ENCODE measurements at places on chromosomes 3 and 15.

DNA sequence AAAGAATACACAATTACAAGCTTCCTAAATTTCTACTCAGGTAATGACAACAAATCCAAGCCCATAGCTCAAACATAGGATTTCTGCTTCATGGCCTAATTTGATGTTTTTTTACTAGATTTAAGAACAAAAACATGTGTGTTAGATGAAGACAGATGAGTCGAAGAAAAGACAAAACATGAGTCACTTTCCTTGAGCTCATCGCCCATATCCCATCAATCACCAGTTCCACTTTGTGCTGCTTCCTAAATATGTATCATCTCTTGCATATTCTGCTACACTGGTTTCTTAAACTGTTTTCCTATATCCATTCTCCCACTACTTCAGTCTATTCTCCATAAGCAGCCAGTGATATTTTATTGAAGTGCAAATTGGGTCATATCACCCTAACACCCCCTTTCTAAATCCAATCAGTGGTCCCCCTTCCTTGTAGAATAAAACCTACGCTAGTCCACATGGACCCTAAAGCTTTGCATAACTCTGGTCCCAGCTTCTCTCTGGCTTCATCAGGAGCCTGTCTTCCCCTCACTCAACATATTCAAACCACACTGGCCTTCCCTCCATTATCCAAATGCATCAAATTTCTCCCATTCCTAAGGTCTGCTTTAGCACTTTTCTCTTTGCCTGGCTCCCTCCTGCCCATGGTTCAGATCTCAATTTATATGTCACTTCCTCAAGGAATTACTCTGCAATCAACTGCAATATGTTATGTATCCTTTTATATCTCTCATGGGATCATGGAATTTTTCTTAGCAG, 1033.9 kb downstream of the FHIT start:
- DNase-seq = no peak

GRCh38 chr3:81741216-81741615, 20.2 kb downstream of the GBE1 start:
- DNase-seq = no peak

GRCh38 chr15:26935322-26935721, 35.7 kb upstream of the GABRG3 start:
- DNase-seq = no peak

GRCh38 chr3:115092220-115092791, 54.8 kb downstream of the ZBTB20 start:
- DNase-seq = peak; percentile 38

GRCh38 chr3:195356151-195357086, 85.5 kb upstream of the XXYLT1 start:
- DNase-seq = no peak

DNA sequence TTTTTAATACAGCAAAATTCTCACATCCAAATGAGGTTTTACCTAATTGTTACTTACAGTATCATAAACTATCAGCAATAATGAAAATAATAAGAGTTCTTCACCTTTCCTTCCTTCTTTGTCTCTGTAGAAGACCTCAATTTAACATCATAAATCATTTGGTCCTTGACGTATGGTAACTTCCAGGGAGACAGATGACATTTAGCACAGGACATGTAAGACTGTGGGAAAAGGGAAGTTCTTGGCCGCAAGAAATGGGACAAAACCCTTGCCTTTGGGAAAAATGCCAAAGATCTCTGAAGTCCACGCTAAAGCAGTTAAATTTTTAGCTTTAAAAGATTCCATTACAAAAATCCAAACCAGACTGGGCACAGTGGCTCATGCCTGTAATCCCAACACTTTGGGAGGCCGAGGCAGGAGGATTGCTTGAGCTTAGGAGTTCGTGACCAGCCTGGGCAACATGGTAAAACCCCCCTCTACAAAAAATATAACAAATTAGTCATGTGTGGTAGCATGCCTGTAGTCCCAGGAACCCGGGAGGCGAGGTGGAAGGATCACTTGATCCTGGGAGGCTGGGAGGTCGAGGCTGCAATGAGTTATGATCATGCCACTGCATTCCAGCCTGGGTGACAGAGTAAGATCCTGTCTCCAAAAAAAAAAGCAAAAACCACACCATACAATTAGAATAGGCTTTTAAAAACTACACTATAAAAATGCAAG, 8.8 kb downstream of the PTPN9 start:
- no peak for DNase-seq

DNA sequence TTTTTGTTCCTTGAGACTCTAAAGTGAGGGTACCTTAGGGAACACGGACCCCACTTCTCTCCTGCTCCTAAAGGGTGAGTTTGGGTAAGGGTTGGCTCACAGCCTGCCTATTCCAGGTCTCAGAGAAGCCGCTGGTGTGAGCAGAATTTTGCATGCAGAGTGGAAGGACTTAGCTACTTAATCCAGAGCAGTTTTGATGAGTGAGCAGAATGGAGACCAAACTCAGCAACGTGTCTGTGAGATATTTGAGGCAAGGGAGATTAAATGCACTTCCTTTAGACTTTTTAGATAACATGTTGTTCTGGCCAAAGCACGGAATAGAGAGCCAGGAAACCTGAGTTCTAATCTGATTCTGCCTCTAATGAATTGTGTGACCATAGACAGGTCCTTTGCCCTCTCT, 5.1 kb downstream of the SLC24A1 start:
- no peak for DNase-seq

DNA sequence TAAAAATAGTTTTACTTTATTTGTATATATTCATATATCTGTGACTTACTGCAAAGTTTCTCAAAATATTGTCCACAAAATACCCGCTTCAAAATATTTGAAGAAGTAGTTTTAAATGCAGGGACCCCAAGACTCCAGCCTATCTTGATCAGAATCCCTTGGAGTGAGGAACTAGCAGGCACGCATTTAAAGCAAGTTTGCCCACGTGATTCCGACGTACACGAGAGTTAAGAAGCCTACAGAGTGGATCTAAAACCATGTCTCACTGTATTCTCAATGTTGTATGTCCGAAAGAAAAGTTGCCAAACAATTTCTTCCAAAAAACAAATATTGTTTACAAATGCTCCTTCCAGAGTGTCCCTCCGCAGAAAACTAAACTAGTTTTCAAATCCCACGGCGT, 1.7 kb downstream of the GABRB3 start:
- DNase-seq = no peak

DNA sequence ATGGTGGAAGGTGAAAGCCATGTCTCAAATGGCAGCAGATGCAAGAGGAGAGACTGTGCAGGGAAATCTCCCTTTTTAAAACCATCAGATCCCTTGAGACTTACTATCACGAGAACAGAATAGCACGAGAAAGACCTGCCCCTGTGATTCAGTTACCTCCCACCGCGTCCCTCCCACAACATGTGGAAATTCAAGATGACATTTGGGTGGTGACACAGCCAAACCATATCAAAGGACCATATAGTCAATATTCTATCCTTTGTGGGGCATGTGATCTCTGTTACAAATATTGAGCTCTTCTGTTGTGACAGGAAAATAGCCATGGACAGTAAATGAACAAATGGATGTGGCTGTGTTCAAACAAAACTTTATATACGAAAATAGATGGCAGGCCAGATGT, 77.2 kb upstream of the ACKR4 start:
- no peak for DNase-seq

- no peak for DNase-seq
These were observed at the start of gene PLOD2 for GRCh38 chr3:146160964-146161662. Gene PLOD2 (minus strand): TSS chr3:146161184. CDS start chr3:146160989, 195 bp downstream.

GRCh38 chr15:68464448-68465090, 32.6 kb upstream of the ITGA11 start:
- DNase-seq = no peak

DNA sequence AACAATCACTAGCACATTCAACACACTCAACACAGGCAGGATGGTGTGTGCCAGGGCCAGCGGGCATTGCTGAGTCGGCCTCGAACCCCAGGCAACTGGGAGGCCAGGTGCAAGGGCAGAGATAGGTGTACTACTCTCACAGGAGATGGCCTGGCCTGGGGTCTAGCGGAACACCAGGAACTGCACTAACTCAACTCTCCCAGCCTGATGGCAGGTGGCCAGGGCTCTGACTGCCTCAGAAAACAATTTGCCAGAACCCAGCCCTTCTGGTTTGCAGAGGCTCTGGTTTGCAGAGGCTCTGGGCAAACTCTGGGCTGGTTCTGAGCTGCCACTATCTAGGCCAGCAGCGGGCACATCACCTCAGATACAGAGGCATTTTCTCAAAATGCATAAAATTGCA, 229.2 kb upstream of the CHRNA7 start:
- no peak for DNase-seq

GRCh38 chr3:150033721-150034120, 63.0 kb upstream of the PFN2 start:
- DNase-seq = no peak

DNA sequence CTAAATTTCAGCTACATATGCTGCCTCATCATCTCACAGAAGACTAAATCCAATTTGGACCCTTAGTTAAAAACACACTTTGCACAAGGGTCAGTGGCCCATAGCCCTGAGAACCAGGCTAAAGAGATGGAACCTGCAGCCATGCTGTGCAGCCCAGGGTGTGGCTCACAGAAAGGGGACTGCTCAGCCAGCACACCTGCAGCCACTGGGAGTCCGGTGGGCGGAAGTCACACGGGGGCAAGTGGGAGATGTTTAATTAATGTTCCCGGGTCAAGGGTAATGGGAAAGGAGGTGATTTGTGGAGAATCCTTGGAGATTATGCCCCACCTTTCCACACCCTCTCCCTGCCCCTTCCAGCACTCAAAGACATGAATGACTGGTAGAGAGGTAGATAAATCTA, 467.4 kb downstream of the EPHB1 start:
- DNase-seq = no peak

GRCh38 chr3:56911363-56911762, 109.6 kb upstream of the ARHGEF3 start:
- no peak for DNase-seq

GRCh38 chr3:184058029-184058428, 5.2 kb downstream of the HTR3C start:
- DNase-seq = no peak

- DNase-seq = no peak
These were observed 38.2 kb downstream of the BOC start for GRCh38 chr3:113249601-113250000.

GRCh38 chr3:49723296-49723627, 489 bp downstream of the GMPPB start:
- no peak for DNase-seq

GRCh38 chr3:128167973-128168674, 14.8 kb downstream of the EEFSEC start:
- no peak for DNase-seq

GRCh38 chr3:195856410-195857084, 44.8 kb upstream of the MUC4 start:
- DNase-seq = no peak

DNA sequence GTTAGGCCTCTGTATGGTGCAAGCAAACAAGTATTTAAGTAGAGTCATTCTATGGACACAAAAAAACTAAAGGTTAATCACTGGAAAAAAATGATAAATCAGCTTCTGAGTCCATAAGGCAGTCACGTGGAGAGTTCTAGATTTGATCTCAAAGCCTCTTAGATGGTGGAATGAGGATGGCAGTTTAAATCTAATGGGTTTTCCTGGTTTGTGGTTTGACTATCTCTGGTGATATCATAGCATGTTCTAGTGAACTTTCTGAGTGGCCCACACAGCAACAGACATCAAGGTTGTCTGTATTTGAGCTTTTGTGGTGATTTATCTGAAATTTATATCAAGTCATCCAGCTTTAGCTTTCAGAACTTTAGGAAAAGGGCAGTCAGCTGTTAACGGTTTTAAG, 52.4 kb downstream of the ILDR1 start:
- no peak for DNase-seq

GRCh38 chr15:39414201-39414600, 166.7 kb upstream of the THBS1 start:
- no peak for DNase-seq

DNA sequence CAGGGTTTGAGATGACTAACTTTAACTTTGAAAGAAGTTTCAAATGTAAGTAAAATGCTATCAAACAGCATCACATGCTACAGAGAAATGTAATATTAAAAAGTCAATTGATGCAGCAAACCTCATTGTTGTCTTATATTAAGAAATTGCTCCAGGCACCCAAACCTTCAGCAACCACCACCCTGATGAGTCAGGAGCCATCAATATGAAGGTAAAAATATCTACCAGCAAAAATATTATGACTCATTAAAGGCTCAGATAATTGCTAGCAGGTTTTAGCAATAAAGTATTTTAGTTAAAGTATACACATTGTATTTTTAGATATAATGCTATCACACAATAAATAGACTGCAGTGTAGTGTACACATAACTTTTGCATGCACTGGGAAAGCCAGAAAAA, 746.3 kb downstream of the ZPLD1 start:
- DNase-seq = no peak

GRCh38 chr15:98807262-98807661, 158.9 kb downstream of the IGF1R start:
- DNase-seq = no peak

GRCh38 chr15:69119001-69119400, 41.4 kb upstream of the GLCE start:
- DNase-seq = no peak

- no peak for DNase-seq
These were observed 33.5 kb downstream of the BDH1 start for GRCh38 chr3:197522183-197522715.

GRCh38 chr15:57704441-57704840, 2.1 kb upstream of the POLR2M start:
- no peak for DNase-seq

DNA sequence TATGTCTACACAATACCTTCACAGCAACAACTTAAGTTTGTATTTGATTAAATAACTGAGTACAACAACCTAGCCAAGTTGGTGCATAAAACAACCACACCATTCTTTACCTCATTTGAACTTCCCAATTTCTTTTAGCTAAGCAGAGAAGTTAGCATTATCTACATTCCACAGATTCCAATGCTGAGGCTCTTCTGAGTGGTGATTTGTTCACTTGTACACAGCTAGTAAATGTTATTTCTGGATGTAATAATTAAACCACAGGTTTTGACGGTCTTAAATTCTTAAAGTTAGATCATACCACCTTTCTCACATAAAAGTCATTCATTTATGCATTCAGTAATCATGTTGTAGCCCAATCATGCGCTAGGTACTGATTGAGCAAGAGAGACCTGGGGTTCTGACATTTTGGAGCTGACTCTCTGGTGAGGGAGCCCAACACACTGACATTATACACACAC, 102.5 kb downstream of the SST start:
- DNase-seq = no peak

GRCh38 chr15:67564021-67564967, 21.8 kb downstream of the MAP2K5 start:
- DNase-seq = no peak

DNA sequence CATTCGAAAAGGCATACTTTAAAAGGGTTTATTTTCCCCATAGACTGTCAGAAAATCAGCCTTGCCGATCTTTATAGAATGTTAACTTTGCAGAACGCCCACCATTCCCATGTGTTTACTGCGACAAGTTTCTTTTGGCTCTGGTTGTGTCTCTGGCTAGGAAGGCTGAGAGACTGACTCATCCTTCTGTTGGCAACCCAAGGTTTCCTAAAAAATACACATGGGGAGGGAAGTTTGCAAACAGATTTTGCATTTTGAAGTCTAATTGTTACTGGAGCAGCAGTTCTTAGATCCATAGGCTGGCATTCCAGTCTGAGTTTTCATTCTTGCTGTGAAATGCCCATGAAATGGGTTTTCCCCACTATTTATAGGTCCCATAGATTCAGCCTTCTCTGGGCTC, 37.9 kb upstream of the MINAR1 start:
- no peak for DNase-seq

- DNase-seq = peak; percentile 84
These were observed at the start of gene PXYLP1 for GRCh38 chr3:141231101-141231951. Gene PXYLP1 (plus strand): TSS chr3:141231825. CDS start chr3:141260176, 28,351 bp downstream.
